ENCODE measurements at places on chromosomes 3 and 15. TPM values are rescaled to one million over a fixed set of nuclear protein-coding genes. Genes with fewer than 3 reads are reported as not detected.

IMPG2 gene
- 0.33 TPM for total RNA-seq

ACOX2 gene
- total RNA-seq = 1.8 TPM

DNA sequence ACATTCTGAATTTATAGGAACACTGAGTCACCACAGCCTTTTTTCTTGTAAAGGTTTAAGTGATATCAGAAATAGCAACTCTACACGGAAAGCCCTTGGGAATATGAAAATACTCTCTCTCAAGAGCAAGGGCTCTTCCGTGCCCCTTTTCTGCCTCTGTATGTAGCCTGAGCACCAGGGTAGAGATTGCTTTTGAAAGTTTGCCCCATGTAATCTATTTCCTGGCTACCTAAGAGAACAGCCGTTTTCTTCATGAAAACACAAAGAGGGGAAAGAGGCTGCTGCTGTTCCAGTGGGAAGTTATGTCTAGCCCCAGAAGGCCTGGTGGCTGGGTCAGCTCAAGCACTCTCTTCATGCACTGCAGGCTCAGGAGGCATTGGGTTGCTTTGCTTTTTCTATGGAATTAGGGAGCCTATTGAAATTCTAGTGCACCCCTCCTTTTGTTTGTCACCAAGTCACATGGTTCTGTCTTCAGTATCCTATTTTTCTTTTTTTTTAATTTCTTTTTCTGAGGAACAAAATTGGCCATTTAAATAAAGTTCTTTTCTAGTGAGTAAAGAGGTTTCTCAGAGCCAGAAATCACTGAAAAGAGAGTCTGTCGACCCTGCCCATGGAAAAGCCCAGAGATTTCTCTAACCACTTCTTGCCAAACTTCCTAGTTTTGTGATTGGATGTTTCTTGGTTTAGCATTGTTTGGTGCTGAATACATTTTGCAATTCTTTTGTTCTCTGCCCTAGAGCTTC, 39.5 kb downstream of the TIGIT start:
- DNase-seq = no peak

DNA sequence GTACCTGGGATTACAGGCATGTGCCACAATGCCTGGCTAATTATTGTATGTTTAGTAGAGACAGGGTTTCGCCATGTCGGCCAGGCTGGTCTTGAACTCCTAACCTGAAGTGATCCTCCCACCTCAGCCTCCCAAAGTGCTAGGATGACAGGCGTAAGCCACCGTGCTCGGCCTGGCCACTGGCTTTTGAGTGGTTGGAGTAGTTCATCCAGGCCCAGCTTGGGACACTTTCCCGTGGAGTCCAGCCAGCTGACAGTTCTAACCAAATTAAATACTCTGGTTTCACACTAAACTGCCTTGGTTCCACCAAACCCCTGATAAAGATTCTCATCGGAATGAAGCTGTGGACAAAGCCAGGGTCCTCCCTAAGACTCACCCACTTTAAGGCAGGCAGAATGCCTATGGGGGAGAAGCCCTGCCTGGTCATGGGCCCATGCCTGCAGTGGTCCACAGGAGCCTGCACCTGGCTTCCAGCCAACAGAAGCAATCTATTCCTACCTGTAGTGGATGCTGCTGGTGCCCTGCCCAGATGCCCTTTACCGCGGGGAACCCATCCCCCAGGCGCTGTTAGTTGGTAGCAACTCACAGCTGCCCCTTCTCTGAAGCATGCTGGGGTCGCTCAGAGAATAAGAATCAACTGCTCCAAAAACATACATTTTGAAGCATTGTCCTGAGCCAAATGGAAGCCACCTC, 5.2 kb upstream of the SLC28A1 start:
- DNase-seq = no peak

DNA sequence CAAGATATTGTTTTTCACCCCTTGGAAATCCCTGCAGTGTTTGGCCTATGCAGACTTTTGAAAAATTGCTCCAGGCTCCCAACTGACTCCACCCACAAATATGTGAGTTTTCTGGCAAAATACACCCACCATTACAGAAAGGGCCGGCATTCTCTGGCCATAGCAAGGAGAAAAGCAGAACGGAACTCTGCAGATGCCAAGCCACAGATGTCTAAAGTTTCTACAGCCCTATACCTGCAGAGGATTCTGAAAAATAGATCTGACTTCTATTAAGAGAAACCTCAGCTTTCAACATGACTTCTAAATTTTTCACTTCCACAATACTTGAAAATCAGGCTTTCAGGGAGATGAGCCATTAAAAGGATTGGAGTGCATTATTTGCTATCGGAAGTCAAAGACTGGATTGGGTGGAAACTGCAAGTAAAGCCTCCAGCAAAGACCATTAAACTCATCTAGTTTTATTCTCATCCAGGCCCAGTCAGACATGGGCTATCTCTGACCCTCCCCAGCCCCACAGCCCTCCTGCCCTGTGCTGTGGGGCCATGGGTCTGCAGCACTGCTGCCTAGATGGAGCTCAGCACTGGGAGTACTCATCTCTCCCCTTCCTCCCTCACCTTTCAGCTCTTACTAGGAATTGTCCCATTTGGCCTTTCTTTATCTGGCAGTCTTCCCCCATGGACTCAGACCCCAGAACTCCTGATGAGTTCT, 243.1 kb upstream of the GOLGA6L4 start:
- DNase-seq = no peak

GRCh38 chr3:169662843-169663160, 710 bp downstream of the MECOM start:
- DNase-seq = peak; percentile 66

Measured in pulmonary artery endothelial cell (primary cell).